Pancreas (tissue), 10 donors: ENCODE measurements at places on chromosomes 13 and 19. TPM values are rescaled to one million over a fixed set of nuclear protein-coding genes. Genes with fewer than 3 reads are reported as not detected.

The PEG3 gene
- 1.7 TPM for polyA plus RNA-seq

The BEST2 gene
- polyA plus RNA-seq = not detected

The TEX101 gene
- not detected for polyA plus RNA-seq

The ZIC5 gene
- not detected for polyA plus RNA-seq

The WDR87 gene
- polyA plus RNA-seq = 0.04 TPM

The DAND5 gene
- 0.16 TPM for polyA plus RNA-seq

The KIR2DL1 gene
- polyA plus RNA-seq = not detected

The SIPA1L3 gene
- 19.7 TPM for polyA plus RNA-seq

The MBD3L2 gene
- not detected for polyA plus RNA-seq

The DAPK3 gene
- polyA plus RNA-seq = 61.4 TPM

The CYSLTR2 gene
- 0.15 TPM for polyA plus RNA-seq

The C1QTNF9 gene
- 0.73 TPM for polyA plus RNA-seq

The LYL1 gene
- 3.6 TPM for polyA plus RNA-seq

The ADM5 gene
- 2.5 TPM for polyA plus RNA-seq

The ZNF682 gene
- polyA plus RNA-seq = 6.3 TPM

The DLEU7 gene
- 0.08 TPM for polyA plus RNA-seq

The FFAR2 gene
- polyA plus RNA-seq = 0.30 TPM

The PBX4 gene
- 3.9 TPM for polyA plus RNA-seq

The IFI30 gene
- polyA plus RNA-seq = 22.2 TPM

The CBY2 gene
- not detected for polyA plus RNA-seq
